Endothelial cell of umbilical vein (primary cell): ENCODE measurements at places on chromosomes 3 and 15. TPM values are rescaled to one million over a fixed set of nuclear protein-coding genes. Genes with fewer than 3 reads are reported as not detected.

GRCh38 chr3:64445109-64445943, 220.1 kb upstream of the PRICKLE2 start:
- DNase-seq = no peak

Gene RARRES1
- 0.98 and 1.2 TPM in 2 replicates for polyA plus RNA-seq

GRCh38 chr3:76527773-76528172, 512.1 kb upstream of the ROBO2 start:
- no peak for DNase-seq

DNA sequence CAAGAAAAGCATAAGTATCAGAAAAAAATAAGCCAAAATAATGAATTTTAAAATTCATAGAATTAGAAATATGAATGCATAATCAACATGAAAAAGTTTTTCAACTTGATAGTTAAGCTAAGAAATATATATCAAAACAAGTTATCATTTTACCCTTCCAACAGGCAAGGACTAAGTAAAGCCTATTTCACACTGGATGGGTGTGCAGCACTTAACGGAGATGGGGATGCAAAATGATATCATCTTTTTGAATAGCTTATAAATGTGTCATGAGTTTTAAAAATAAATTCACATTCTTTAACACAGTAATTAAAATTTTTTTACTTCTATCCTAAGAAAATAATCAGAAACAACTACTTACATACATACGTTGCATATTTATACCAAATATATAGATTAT, 20.9 kb downstream of the PIK3R4 start:
- DNase-seq = no peak

DNA sequence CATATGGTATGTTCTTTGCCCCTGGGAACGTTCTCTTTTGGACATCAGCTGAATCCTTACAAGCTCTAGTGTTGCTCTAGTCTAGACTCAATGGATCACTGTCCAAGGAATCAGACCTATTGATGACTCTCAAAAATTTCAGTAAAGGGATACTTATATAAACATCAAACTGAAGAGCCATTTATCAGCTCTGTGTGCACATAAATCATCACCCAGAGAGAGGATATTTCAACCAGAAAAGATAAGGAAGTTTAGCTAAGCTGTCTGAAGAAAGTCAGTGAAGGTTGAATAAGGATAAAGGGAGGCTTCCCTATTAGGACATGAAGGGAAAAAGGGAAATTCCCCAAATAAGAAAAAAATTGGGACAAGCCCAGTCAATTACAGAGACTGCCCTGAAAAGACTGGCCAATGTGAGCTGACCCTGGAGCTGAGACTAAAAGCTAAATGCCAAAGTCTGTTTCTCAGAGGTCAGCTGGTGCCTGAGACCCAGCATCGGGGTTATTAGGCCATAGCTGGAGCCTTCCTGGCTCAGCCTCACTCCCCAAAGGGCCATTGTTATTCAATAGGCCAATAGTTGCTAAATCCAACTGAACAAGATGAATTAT, 424.1 kb upstream of the THBS1 start:
- DNase-seq = no peak

Gene ECE2
- polyA plus RNA-seq = not detected in 2 replicates

GRCh38 chr3:153313302-153313965, 151.4 kb downstream of the RAP2B start:
- DNase-seq = no peak

Gene KCNAB1
- 0.05 and 0.21 TPM in 2 replicates for polyA plus RNA-seq

GRCh38 chr15:77035999-77036471, 34.9 kb downstream of the TSPAN3 start:
- DNase-seq = no peak

Gene PPP1R14D
- not detected in 2 replicates for polyA plus RNA-seq

DNA sequence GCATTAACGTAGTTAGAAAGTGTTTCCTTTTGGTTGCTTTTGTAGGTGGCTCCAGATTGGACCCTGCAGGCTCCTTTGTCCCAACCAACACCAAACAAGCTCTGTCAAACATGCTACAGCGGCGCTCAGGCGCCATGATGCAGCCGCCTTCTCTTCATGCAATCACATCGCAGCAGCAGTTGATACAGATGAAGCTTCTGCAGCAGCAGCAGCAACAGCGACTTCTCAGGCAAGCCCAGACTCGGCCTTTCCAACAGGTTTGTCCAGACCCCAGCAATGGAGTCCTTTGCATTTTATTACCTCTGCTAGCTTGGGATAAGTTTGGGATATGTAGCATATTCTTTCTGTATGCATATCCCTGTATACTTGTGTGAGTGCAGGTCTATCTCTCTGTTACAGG, 10.1 kb upstream of the P2RY12 start:
- no peak for DNase-seq

Gene SH2D7
- polyA plus RNA-seq = not detected in 2 replicates
